ENCODE measurements at places on chromosomes 2 and 18.

GRCh38 chr2:99899882-99900281 is 242.5 kb downstream of the AFF3 start:
- H3K27ac ChIP-seq, result no peak overlapping the region
- no peaks in the 10 kb centered on the region for H3K36me3 ChIP-seq
- no peak for DNase-seq
- H3K4me1 ChIP-seq, result peaks cover 3% of the 10 kb centered on the region
- no peaks in the 10 kb centered on the region for H3K27me3 ChIP-seq
- no peak overlapping the region for H3K4me3 ChIP-seq

DNA sequence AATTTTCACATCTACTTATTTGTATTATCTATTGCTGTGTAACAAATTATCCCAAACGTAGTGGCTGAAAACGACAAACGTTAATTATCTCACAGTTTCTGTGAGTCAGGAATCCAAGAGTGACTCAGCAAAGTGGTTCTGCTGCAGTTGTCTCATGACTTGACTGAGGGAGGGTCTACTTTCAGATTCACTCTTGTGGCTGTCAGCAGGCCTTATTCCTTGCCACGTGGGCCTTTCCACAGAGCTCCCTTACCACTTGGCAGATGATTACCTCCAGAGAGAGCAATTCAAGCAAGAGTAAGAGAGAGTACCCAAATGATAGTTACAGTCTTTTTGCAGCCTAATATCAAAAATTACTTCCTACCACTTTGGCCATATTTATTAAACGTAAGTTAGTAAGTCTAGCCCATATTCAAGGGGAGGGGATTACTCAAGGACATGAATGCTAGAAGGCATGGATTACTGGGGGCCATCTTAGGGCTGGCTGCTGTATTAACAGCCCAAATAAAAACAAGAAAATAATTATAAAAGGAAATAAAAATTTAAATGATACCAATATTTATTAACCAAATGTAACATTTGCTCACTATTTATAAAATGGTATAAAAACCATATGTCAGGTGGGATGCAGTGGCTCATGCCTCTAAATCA is 48.7 kb upstream of the NBEAL1 start:
- peak overlapping the region; percentile 66 for H3K27ac ChIP-seq
- no peak overlapping the region for H3K4me3 ChIP-seq
- no peaks in the 10 kb centered on the region for H3K36me3 ChIP-seq
- no peak for DNase-seq
- H3K27me3 ChIP-seq, result 0 out of 2 replicates have a peak, but pooled peaks cover 4% of the 10 kb centered on the region
- H3K4me1 ChIP-seq, result peaks cover 4% of the 10 kb centered on the region

- peaks cover 23% of the 10 kb centered on the region for H3K4me1 ChIP-seq
- no peak for DNase-seq
- no peak overlapping the region for H3K27ac ChIP-seq
- H3K4me3 ChIP-seq, result peak overlapping the region; percentile 80
Observed at GRCh38 chr2:105144152-105144940, 97.2 kb upstream of the GPR45 start.

- H3K36me3 ChIP-seq, result no peaks in the 10 kb centered on the region
- H3K4me3 ChIP-seq, result no peak overlapping the region
- no peak for DNase-seq
- no peak overlapping the region for H3K27ac ChIP-seq
Observed at GRCh38 chr18:41693008-41693407, 262.0 kb upstream of the PIK3C3 start.

DNA sequence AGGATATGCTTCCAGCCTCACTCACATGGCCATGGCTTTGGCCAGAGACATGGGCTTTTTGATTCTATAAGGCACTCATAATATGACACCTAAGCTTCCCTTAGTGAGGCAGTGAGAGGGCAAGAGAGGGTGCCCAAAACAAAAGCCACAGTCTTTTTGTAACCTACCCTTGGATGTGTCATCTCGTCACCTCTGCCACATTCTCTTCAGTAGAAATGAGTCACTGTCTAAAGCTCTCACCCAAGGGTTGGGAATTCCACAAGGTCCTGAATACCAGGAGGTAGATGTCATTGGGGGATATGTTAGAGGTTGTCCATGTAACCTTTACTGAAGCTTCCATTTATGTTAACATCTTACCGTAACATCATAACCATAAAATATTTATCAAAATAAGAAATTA is 108.4 kb downstream of the ALMS1 start:
- peaks cover 25% of the 10 kb centered on the region for H3K36me3 ChIP-seq
- H3K4me3 ChIP-seq, result no peak overlapping the region
- H3K4me1 ChIP-seq, result no peaks in the 10 kb centered on the region
- H3K27ac ChIP-seq, result no peak overlapping the region
- DNase-seq, result no peak

GRCh38 chr18:75538727-75539126 is 111.2 kb upstream of the SMIM21 start:
- DNase-seq, result no peak
- H3K4me1 ChIP-seq, result no peaks in the 10 kb centered on the region
- H3K27ac ChIP-seq, result no peak overlapping the region
- no peaks in the 10 kb centered on the region for H3K27me3 ChIP-seq
- no peak overlapping the region for H3K4me3 ChIP-seq
- no peaks in the 10 kb centered on the region for H3K36me3 ChIP-seq

GRCh38 chr18:37873416-37873815 is 307.8 kb upstream of the CELF4 start:
- no peak overlapping the region for H3K4me3 ChIP-seq
- no peak for DNase-seq
- H3K4me1 ChIP-seq, result peaks cover 13% of the 10 kb centered on the region
- H3K27me3 ChIP-seq, result no peaks in the 10 kb centered on the region

DNA sequence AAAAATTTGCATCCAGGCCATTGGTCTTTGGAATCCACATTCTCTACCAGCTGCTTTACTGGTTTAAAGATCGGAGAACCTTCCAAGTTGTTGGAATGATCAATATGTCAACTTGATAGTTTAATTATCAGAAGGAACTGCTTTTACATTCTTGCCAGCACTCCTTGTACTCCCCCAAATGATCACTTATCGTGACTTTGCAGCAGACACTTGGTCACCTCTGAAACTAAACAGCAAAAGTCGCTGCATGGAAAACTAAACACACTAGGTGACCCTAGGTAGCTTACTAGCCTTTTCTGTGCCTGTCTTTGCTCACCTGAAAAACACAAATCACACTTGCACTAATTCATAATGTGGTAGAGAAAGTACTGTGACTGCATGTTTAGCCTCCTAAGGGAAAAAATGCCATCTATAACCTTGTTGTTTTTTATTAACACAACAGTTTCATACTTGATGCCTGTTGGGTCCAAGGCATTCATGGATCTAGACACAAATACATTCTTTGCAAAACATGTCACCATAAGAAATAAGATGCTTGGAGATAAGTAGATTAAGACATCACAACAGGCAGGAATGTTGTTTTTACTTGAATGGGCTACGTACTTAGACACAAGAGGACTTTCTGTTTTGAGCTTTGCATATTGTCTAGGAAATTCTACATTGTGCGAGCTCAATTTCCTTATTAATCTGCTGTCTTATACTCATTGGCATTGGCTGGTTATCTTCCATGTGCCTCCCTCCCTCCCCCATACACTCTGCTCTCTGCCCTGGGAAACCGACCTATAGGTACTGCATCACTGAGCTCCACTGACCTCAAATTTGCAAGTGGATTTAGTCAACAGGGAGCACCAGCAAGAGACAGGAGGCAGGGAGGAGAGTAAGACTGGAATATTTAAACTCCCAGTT is 219.1 kb upstream of the STK17B start:
- no peak overlapping the region for H3K4me3 ChIP-seq
- no peaks in the 10 kb centered on the region for H3K36me3 ChIP-seq
- DNase-seq, result no peak
- H3K27me3 ChIP-seq, result no peaks in the 10 kb centered on the region
- H3K27ac ChIP-seq, result no peak overlapping the region
- H3K4me1 ChIP-seq, result 0 out of 2 replicates have a peak, but pooled peaks cover 2% of the 10 kb centered on the region

DNA sequence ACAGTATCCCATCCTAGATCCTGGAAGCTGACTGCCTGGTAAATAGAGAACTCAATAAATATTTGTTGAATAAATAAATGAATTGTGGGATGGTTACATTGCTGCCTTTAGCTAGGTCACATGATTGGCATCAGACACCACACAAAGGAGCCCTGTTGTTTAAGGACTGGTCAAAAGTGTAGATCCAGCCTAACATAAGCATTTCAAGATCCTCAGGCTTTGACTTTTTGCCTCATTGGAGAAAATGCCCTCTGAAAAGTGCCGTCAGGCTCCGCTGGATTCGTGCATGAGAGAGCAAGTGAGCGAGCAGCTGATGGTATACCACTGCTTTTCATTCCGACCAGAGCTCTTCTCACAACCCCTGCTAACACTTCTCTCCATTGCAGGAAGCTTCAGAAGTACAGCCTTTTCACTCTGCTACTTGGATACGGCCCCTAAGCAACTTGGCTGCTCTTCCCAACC is 1.3 kb upstream of the ZNF24 start:
- H3K27ac ChIP-seq, result 0 out of 2 replicates have a peak overlapping the region, but pooled peaks have one; percentile 32
- H3K4me1 ChIP-seq, result peaks cover 21% of the 10 kb centered on the region
- peak overlapping the region; percentile 98 for H3K4me3 ChIP-seq

DNA sequence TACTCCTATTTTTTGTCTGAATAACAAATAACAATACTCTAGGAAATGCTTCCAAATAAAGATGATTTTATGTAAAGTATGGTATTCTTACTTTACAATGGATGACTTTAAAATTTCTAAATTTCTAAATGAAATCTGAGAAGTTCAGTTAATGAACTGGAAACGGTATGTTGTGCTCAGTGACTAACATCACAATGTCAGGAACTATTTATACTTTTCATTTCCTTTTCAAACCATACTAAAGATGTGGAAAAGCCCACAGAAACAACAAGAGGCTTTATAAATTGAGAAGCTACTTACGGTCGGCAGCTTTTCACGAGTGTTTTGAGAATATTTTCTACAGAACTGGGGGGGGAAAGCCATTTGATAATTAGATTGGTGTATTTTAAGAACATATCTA is 31.1 kb downstream of the PSME4 start:
- H3K27me3 ChIP-seq, result no peaks in the 10 kb centered on the region
- no peak overlapping the region for H3K4me3 ChIP-seq
- DNase-seq, result no peak
- H3K4me1 ChIP-seq, result no peaks in the 10 kb centered on the region
- H3K36me3 ChIP-seq, result peaks cover 20% of the 10 kb centered on the region

DNA sequence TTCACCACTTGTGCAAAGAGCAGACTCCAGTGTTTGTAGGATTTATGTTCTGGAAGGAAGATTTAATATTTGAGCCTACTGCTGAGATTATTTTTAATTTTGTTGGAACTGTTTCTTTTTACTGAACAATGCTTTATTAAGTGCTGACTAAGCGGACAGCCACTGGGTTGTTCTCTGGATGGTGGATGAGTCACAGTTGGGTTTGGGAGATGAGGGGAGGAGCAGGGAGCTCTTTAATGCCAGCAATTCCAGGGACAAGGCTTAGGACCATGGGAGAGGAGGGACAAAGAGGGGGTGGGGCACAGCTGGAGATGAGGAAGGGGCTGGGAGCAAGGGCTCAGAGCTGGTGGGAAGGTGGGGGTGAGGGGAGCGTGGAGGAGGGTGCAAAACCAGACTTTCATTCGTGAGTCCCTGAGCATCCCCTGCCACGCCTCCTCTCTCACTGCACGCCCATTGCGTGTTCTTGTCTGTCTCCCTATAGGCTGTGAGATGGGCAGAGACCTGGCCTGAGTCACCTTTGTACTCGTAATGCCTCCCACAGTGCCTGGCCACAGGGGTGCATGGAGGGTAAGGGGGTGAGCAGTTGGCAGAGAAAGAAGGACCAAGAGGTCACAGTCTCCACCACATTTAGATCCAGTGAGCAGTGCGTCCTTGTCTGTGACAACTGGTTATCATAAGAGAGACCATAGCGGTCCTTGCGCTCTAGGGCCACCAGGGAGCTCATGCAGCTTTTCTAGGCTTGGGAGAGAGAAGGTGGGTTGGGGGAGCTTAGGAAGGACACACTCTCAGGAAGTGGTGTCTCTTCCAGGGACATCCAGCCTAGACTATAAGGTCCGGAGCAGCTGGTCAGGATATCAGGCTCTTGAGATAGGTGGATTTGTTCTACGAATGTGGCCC is 18.4 kb downstream of the SLC4A3 start:
- no peak overlapping the region for H3K4me3 ChIP-seq
- DNase-seq, result no peak
- H3K4me1 ChIP-seq, result peaks cover 27% of the 10 kb centered on the region
- peaks cover 6% of the 10 kb centered on the region for H3K27me3 ChIP-seq

- H3K4me1 ChIP-seq, result peaks cover 60% of the 10 kb centered on the region
- peak overlapping the region; percentile 20 for H3K27ac ChIP-seq
- DNase-seq, result no peak
- no peak overlapping the region for H3K4me3 ChIP-seq
- H3K36me3 ChIP-seq, result no peaks in the 10 kb centered on the region
Observed at GRCh38 chr2:188511346-188511745, 219.7 kb downstream of the GULP1 start.
